HCEC 1CT (cell line): ENCODE measurements at places on chromosomes 2 and 18.

- no peak for DNase-seq
Measured at GRCh38 chr2:148533004-148533403, 111.5 kb upstream of the EPC2 start.

DNA sequence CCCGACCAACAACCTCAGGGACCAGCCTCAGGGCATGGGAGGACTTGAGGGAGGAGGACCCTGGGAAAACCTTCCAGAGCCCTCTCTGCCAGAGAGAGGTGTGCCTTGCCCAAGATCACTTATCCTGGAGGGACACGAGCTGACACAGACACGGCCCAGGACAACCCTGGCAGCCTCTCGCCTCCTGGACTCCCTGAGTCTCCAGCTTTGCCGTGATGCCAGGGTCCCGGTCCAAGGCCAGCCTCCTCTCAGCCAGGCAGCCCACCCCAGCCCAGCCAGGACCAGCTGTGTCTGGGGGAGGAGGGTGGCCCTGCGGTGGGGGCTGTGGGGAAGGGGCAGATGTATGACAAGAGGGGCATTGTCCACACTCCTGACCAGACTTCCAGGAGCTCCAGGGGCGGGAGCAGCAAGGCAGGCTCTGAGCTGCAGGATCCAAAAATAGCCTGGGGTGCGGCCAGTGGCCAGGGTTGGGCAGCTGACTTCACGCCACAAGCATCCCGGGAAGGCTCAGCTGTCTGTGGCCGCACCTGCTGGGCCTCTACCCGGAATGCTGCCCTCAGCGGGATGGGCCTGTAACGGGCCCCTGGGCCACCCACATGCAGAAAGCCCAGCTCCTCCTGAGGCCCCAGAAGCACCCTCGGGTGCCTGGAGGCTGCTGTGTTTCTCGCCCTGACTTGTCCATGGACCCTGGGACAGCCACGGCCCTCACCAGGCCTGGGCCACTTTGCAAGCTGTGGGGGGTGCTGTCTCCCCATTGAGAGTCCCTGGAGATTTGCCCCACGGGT is 65.5 kb upstream of the GPC1 start:
- peak; percentile 94 for DNase-seq

DNA sequence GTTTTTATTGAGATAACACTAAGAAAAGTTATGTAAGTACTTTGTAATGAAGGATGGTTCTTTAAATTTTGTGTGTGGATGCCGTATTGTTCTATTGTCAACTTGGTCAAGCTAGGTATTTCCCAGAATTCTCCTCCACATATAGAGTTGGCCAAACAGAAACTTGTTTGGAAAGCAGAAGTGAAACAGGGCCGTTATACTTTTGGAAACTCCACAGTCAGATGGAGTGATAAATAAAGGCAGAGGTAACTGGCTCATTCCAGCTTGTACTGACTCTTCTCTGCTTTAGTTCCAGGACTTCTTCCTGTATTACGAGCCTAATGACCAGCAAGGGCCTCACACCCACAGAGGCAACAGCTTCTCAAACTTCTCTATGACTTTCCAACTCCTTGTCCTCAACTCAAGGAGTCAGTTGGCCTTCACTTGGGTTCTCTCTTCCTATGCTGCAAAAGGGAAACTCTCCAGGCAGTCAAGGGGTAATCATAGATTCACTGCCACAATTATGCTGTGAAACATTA is 16.4 kb upstream of the STARD7 start:
- no peak for DNase-seq

- no peak for DNase-seq
Measured at GRCh38 chr2:180038997-180039396, 31.9 kb upstream of the CWC22 start.

GRCh38 chr2:152097290-152097800 is 1.5 kb downstream of the CACNB4 start:
- no peak for DNase-seq

- no peak for DNase-seq
Measured at GRCh38 chr2:70671092-70671675, 96.8 kb downstream of the ADD2 start.

- DNase-seq = no peak
Measured at GRCh38 chr2:78576409-78576808, 449.1 kb upstream of the REG3G start.

GRCh38 chr2:85485815-85486214 is 53.2 kb upstream of the MAT2A start:
- no peak for DNase-seq
